Activated CD4-positive, CD25-positive, alpha-beta regulatory T cell (primary cell): ENCODE measurements at places on chromosomes 5 and 9.

- DNase-seq: no peak
Measured at GRCh38 chr5:172871982-172872381, 37.9 kb downstream of the ERGIC1 start.

DNA sequence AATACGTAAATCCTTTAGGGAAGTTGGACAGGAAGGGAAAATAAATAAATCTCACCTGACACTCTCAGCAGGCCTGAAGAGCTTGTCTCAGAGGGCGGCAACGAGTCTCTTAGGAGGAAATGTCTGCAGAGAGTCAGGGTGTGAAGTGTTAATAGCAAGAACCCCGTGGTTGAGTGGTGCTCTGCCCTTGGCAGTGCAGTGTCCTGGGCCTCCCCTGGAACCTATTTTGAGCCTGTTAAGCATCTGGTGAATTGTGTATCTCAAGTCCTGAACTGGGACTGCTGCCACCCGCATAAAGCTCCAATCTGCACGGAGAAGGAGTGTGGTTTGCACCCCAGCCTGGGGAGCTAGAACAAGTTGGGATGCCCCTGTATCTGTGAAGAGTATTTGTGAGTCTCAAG, 211.8 kb downstream of the GOLPH3 start:
- no peak for DNase-seq

DNA sequence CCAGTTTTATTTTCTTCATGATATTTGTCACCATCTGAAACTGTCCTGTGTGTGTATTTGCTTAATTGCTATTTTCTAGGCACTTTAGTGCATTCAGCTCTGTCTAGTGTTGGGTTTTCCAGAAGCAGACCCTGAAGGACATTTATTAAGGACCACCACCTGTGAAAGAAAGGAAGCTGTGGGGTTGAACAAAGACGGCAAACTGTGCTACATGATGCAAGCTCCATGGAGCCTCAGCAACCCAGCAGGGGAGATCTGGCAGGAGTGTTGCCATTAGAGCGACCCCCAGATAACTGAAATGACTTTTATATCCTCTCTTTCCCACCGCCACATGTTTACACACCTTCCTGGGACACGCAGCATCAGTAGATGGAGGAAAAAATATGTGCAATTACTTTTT, 125.5 kb downstream of the GABRB2 start:
- DNase-seq: no peak

DNA sequence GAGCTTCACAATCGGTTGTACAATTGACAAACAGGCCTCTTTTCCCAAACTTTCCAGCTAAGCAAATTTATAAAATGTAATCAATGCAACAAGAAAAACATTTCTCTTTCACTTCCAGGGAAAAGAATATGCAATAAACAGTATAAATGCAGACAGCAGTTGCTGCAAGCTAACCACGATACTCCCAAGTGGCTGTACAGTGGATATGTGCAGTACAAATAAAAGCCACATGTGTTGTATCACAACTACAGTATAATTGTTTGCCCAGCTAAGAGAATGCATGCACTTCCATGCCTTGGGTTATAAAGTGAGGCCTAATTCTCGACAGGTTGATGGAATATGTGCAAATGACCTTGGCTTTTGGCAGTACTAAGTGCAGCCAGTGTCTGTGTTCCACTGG, 16.7 kb upstream of the PDCL start:
- DNase-seq: no peak

GRCh38 chr5:97980291-97980690, 793.2 kb upstream of the RGMB start:
- no peak for DNase-seq

GRCh38 chr5:42982107-42982622, 58.0 kb downstream of the ANXA2R start:
- DNase-seq: no peak

- no peak for DNase-seq
Measured at GRCh38 chr5:181112476-181112875, 18.5 kb downstream of the OR2V1 start.

DNA sequence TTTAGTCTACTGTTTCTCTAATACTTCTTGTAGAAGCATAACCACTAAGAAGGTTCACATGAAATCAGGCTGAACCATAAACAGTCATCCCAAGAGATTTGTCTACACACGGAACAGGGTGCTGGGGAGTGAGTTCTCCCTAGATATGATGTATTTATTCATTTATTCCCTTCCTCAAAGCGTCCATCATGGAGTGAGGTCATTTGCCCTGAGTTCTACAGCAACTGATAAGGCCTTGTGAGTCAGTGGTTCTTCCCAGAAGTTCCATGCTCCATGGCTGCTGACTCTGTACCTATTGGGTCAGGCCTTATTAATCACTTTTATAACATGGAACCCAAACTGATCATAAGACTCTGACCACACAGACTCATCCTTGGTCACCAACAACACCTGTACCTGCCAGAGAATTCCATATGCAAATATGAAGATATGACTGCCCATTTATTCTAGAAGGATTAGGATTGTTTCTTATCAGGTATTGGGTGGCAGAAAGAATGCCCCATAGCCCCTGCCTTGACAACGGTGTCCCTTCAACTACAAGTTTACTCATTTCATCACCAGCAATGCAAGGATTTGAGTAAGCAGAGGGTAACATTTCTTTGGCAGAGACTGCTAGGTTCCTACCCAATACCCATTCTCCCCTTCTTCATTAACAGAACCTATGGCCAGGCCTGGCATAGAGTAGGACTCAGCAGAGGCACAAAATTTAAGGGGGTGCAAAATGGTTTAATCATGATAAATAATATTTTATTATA, 118.1 kb downstream of the LHFPL2 start:
- DNase-seq: no peak

DNA sequence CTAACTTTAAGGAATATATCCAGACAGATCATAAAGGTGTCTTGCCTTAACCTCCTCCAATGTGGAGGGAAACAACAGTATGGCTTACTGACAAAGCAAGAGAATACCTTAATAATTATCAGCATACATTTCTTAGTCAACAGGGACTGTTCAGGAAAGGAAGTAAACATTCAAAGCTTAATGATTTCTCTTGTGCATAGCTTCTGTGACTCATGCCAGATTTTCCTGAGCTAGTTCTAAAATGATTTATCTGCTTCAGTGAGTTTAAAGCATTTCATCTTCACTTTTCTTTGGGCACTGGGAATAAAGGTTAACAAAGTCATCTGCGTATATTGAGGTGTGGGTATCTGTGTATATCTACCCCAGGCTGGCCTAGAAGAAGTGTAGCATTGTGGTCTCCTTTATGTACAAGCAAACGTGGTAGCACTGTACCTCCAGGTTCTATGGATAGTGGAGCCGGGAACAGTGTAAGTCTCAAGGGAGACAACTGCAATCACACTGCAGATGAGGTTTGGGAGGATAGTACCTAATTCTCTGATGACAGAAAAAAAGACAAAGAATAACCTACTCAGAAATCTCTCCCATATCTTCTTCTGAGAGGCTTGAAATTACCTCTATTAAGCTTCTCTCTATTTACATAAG, 284.1 kb downstream of the HCN1 start:
- DNase-seq: no peak

- DNase-seq: no peak
Measured at GRCh38 chr5:142323480-142324135, 1.2 kb downstream of the SPRY4 start.

DNA sequence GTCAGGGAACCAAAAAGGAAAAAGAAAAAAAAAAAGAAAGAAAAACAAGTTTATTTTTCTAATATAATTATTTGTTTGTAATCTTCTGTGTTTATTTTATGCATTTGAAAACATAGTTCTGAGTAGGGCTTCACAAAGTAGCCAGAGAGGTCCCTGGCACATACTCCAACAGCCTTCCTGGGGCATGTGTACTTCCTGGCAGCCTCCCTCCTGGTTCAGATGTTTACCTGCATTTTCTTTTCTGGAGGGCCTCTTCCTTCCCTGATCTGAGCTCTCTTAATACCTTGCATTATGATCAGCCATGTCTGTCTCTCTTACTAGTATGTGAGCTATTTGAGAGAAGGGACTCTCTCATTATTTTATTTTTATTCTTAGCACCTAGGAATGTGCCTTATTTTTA, 361.8 kb downstream of the KDM4C start:
- DNase-seq: no peak

GRCh38 chr5:81363093-81363871, 30.7 kb downstream of the ACOT12 start:
- no peak for DNase-seq

- DNase-seq: no peak
Measured at GRCh38 chr9:137178201-137178938, 6.5 kb upstream of the TMEM210 start.
